ENCODE measurements at places on chromosomes 7 and 10.

GRCh38 chr7:149317986-149318672 is 56.1 kb downstream of the ZNF783 start:
- DNase-seq = no peak

GRCh38 chr7:2478399-2478785 is 2.2 kb upstream of the GRIFIN start:
- no peak for DNase-seq

GRCh38 chr7:30485667-30486066 is 7.1 kb upstream of the NOD1 start:
- no peak for DNase-seq

GRCh38 chr10:113665806-113666354 is 2.0 kb upstream of the NRAP start:
- no peak for DNase-seq

GRCh38 chr7:54689394-54690049 is 69.5 kb downstream of the SEC61G start:
- no peak for DNase-seq

GRCh38 chr10:100364735-100365391 is 17.8 kb downstream of the SCD start:
- no peak for DNase-seq

Measured in activated T-cell treated with anti-CD3 and anti-CD28 coated beads, Interleukin-2, amount 50 U/mL, for 1 hour (primary cell).